Liver (tissue), 10 donors: ENCODE measurements at places on chromosomes 1 and 21.
A peak's percentile ranks its signal among the peaks of the same experiment; 100 is the strongest.

DNA sequence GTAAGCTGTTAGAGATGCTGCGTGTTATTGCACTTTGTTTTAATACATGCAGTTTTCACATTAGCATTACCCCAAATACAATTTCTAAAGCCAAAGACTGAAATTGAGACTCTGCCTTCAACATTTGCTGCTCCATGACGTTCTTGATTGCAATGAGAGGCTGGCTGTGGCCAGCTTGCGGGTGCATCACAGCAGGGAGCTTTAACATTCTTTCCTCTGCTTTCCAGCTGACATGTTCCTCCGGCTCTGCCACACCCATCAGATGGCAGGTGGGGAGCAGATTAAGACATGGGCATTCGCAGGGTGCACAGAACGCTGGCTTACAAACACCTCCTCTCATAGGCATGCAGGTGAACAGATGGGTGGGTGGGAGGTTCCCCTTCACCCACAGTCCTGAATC, 314.1 kb downstream of the DISC1 start:
- no peak for DNase-seq

DNA sequence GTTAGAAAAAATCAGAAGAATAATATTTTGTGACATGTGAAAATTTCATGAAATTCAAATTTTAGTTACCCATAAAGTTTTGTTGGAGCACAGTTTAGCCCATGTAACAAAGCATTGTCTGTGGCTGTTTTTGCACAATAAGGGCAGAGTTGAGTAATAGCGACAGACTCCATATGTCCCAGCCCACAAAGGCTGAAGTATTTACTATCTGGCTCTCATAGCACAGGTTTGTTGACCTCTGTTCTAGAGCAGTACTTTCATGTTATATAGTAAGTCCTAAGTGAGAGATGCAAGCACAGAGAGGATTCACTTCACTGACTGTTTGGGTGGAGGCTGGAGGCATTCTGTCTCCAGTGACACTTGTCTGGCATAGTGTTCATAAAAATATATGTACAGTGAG, 6.8 kb downstream of the LAMC1 start:
- no peak for DNase-seq

- DNase-seq: no peak
These were observed 251.2 kb upstream of the VAMP3 start for GRCh38 chr1:7519861-7520395.

DNA sequence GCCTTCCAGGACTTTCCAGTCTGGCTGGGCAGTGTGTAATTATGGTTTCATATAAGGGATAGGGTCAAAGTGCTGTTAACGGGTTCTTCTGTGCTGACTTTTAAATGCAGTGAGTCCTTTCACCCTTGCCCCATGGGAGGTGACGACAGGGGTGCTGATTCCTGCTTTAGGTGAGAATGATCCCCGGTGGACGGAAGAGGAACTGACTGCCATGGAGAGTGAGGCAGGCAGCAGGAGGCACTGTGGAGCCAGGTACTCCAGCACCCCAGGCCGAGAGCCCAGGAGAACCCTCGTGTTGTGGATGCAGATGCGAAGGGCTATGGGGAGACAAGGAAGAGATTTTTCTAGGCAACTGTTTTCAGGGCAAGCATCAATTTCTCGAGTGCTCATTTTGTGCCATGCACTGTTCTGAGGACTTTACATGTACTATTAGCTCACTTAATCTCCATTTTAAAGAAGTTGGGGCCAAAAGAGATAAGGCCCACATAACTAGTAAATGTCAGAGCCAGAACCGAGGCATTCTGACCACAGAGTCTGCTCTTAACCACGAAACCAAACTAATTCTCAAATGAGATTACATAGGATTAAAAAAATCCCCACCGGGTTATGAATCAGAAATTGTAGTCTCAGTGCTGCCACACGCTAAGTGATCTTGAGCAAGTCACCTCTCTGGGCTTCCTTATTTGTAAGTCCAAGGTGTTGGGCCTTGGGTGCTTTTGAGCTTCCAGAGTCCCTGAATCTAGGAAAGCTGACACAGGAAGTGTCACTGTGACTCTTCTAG, 28.2 kb downstream of the STPG1 start:
- no peak for DNase-seq

DNA sequence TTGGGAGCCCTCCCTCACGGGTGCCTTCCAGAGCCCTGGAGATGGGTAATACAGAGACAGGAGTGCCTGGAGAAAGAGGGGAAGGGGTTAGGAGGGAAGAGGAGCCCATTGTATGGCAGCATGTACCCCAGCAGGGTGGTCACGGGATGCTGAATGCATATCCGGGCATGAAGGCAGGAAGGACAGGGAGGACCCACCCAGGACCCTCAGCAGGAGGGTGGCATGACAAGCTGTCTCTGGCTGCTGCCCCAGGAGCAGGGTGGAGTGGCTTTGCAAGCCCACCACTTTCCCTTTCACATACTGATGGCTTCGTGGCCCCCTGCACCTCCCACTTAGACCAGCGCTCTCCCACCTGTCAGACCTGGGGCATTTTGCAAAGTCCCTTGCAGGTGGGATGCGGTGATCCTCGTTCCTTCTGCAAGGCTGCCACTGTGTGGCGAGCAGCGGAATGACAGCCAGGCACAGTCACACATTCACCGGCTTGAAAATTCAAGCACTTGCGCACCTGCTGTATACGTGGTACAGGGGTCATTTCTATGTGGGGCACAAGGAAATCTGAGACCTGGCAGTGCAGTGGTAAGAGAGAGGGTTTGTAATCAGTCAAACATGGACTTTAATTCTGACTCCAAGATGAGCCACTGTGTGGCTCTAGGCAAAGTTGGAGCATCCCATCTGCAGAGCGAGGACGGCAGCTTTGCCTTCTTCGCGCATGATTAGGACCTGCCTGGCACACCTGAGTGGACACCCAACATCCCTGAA, 53.2 kb upstream of the TMEM51 start:
- DNase-seq: peak; percentile 43

GRCh38 chr1:177780096-177780700, 189.7 kb downstream of the SEC16B start:
- no peak for DNase-seq

DNA sequence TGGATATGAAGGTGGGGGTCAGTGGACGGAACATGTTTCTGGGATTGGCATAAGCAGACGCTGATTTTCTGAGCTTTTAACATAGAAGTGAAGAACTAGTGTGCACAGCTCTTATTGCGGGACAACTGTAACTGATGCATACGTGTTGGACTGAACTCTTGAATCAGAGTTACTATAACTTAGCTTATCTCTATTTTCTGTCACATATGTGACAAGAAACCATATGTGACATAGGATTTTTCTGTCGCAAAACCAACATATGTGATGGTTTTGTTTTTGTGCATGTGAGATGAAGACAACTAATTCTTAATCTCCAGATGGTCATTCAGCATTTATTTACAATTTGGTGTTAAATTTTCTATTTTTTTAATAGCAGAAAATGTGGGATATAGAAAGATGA, 249.9 kb downstream of the GREM2 start:
- no peak for DNase-seq

- no peak for DNase-seq
These were observed 231.6 kb downstream of the NFIA start for GRCh38 chr1:61313906-61314422.

GRCh38 chr1:156987715-156988114, 57.8 kb downstream of the ARHGEF11 start:
- DNase-seq: no peak
